Lower leg skin (tissue), 4 donors: ENCODE measurements at places on chromosomes 2 and 18.

GRCh38 chr2:115609978-115610377, 1167.5 kb downstream of the DPP10 start:
- DNase-seq = no peak

GRCh38 chr2:29240601-29241000, 125.4 kb downstream of the CLIP4 start:
- no peak for DNase-seq

DNA sequence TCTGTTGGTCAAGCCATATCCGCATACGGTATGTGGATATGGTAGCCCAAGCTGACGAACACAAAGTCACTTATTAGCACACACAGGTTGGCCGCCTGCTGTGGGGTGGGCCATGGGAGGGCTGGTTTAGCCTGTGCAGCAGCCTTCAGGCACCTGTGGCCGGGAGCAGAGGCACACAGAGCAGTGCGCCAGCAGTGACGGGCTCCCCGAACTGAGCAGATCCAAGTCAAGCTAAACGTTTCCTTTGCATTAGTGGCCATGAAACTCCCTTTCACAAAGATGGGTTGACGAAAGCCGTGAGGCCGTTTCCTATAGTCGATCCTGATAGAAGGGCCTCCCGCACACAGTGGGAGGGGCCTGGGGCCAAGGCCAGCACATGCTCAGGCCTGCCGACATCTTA, 72.1 kb downstream of the TSHZ1 start:
- no peak for DNase-seq

- DNase-seq = no peak
These were observed 190.9 kb downstream of the TFCP2L1 start for GRCh38 chr2:121094101-121094500.

- DNase-seq = peak; percentile 14
These were observed 5.7 kb downstream of the CYP26B1 start for GRCh38 chr2:72141881-72142451.

GRCh38 chr2:173008786-173009185, 66.9 kb upstream of the MAP3K20 start:
- no peak for DNase-seq

DNA sequence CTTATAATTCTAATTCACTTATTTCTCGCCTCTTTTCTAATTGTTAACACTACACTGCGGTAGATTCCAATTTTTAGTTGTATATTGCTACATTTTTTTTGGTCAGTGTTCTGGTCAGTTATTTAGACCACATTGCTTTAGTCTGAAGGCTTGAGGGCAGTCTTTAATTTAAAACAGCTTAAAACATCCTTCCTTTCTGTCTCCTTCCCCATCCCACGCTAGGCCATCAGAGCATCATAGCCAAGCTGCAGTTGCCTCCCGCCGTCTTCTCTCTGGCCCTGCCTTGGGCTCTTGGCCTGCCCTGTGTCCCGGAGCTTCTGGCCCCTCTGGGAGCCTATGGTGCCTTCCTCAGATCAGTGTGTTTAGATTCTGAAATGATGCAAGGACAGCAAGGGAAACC, 52.6 kb upstream of the GLI2 start:
- DNase-seq = no peak
